HFF-Myc (cell line): ENCODE measurements at places on chromosomes 5 and 9.

GRCh38 chr9:35452481-35452880 is 37.4 kb upstream of the RUSC2 start:
- no peak for DNase-seq

GRCh38 chr5:160423099-160423498 is 1.4 kb downstream of the PTTG1 start:
- no peak for DNase-seq

- no peak for DNase-seq
These were observed 2.3 kb downstream of the UHRF2 start for GRCh38 chr9:6415266-6415665.

DNA sequence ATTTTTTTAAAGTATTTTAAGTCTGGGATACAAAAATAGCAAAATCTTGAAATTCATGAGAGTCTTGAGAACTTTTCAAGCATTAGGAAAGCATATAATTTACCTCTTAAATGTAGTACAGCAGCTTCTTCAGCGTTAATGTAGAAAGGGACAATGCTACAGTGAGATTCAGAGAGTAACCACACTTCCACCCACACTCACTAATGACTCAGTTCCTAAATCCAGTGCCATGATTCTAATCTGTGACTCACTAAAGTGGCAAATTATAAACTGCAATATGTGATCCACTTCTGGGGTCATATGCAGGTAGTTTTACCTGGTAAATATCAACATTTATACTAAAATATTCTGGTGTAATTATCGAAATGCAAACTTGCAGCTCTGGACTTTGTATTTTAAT is 434.5 kb upstream of the TUSC1 start:
- no peak for DNase-seq

DNA sequence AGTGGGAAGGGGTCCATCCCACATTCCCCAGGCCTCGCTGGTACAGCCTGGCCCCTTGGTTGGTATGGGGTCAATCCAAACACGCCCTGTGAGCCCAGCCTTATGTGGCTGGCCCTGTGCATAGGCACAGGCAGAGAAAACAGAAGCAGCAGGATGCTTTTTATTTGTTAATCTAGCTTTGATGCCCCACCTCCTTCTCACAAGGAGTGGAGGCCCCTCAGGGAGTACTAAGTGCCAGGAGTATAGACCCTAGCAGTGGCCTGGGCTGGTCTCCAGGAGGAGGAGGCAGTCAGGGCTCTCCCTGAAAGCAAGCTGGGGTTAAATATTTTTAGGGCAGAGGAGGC is 14.6 kb upstream of the TCF7 start:
- DNase-seq: no peak

DNA sequence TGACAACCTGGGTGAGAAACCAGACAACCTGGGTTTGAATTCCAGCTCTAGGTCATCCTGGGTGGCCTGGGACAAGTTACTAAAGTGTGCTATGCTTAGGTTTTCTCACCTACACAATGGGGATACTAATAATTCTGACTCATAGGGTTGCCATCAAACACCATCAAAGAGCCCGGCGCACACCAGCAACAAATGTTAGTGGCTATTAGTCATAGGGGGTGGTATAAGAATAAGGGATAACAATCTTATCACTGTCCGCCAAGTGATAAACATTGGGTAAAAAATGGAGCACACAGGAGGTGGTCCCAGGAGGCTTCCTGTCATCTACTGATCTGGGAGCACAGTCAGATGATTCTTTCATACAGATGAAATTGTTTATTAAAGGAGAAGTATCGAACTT is 61.4 kb upstream of the AFAP1L1 start:
- no peak for DNase-seq
